ENCODE measurements at places on chromosomes 16 and 17.

DNA sequence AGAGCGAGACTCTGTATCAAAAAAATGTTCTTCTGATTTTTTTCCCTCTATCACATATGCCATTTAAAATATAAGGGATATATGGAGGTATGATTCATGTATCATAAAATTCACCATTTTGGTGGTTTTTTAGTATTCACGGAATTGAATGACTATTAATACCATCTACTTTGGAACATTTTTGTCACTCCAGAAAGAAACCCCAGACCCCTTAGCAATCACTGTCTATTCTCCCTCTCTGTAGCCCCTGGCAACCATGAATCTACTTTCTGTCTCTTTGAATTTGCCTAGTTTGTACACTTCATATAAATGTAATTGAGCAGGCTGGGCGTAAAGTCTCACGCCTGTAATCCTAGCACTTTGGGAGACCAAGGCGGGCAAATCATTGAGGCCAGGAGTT lies 75.9 kb downstream of the PRKCA start:
- DNase-seq = no peak

DNA sequence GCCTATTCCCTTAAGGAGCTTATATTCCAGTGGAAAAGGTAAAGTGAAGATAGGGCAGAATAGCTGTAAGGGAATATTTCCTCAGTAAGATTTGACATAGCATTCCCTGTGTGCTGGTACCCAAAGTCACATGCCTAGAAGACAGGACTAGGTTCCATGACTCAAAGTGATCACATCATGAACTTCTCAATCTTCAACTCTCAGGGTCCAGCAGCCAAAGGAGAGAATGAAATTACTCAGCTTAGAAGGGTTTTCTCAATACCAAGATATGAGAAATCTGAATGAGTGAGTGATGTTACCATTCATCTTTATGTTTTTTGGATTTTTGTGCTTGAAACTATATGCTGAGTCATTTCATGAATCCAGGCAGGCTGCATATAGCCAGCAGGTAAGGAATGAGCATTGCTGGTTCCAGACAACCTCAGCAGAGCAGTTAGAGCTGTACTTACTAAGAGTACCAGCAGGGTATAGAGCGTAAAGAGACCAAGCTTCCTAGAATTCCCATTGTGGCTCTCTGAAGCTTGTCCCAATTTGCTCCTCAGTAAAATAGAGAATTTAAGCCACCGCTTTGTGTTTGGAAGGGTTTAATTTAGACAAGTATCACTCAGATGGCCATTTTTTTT lies 91.1 kb downstream of the ANKFN1 start:
- no peak for DNase-seq

DNA sequence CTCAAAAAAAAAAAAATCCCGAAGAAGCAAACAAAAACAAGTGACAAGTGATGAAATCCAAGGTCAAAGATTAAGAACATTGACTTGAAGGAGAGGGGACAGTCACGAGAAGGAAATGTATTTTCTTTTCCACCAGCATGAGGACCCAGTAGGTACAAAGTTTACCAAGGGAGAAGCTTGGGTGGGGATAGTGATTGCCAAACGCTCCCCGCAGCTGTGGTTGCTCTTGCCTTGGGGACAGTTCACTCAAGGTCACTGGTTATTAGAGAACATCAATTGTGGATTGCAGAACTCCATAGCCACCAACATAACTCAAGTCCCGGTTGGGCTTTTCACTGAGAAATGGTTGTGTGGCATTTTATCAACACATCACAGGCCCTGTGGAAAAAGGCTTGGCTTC lies 27.0 kb downstream of the RSL1D1 start:
- no peak for DNase-seq

- no peak for DNase-seq
Measured at GRCh38 chr17:10036511-10037061, 131.5 kb upstream of the RCVRN start.

GRCh38 chr17:78408476-78409050 lies 30.1 kb downstream of the PGS1 start:
- DNase-seq = no peak

GRCh38 chr17:77433385-77434135 lies 292.8 kb downstream of the SEC14L1 start:
- DNase-seq = no peak

DNA sequence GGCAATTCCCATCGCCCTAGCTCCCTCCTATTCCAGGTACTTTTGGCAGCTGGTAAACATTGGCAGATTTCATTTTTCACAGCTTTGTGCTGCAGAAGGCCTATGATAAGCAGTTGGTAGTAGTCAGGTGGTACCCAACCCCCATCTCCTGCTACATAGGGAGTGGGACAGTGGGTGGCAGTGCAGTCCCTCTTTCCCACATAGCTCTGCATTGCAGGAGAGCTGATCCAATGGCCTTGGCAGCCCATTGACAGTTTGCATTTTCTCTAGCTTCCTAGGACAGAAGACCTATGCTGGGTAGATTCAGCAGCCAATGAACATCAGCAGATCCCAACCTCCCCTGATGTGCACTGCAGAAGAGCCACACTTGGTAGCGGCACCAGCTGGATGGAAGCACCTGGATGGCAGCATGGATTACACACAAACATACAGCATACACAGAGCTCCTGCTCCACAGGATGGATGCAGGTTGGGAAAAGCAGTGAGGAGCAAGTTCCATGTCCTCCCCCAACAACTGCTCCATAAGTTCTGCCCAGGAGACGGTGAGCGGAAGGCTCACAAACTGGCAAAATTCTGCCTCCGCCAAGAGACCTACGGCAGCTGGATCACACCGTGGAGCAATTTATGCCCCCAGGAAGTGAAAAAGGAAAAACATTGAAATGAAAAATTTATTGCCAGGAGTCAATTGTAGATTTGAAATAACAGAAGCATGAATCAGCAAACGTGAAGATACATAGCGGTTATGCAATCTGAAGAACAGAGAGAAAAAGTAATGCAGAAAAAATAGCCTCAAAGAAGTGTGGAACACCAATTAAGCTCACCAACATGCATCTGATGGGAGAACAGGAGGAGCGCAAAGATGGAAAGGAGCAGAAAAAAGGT lies 95.7 kb downstream of the CACNG1 start:
- peak; percentile 12 for DNase-seq

Measured in skeletal muscle cell (primary cell).